ENCODE measurements at places on chromosomes 11 and 22. TPM values are rescaled to one million over a fixed set of nuclear protein-coding genes. Genes with fewer than 3 reads are reported as not detected.

The TMEM225 gene
- not detected for total RNA-seq

The ZC3H12C gene
- 13.6 TPM for total RNA-seq

The RFPL2 gene
- not detected for total RNA-seq

The CEND1 gene
- total RNA-seq, result not detected

Data from skeletal muscle tissue (tissue), 5 donors.